Transverse colon (tissue), 4 donors: ENCODE measurements at places on chromosomes 5 and 9.

DNA sequence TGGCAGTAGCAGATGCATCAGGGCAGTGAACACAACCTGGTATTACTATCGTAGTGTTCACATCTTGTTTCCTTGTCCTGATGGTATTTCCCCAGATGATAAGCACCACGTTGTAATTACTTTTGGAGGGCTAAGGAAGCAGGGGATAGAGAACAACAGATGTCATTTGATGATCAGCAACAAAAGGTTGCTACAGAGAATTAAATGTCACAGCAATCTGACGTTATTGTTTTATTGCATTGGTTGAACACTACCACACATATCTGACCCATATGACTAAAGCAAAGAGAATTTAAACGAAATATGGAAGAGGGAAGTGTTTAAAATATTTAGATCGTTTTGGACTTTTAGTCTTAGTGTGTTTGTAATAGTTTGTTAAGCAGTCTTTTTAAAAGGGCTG lies 408.3 kb downstream of the SH3GL2 start:
- DNase-seq: no peak

GRCh38 chr9:86700629-86701028 lies 246.7 kb downstream of the GAS1 start:
- DNase-seq: peak; percentile 12

- no peak for DNase-seq
Measured at GRCh38 chr5:61738446-61738845, 406.4 kb downstream of the ZSWIM6 start.

GRCh38 chr5:174736777-174737176 lies 12.4 kb downstream of the MSX2 start:
- DNase-seq: no peak

- no peak for DNase-seq
Measured at GRCh38 chr5:137923856-137924255, 34.6 kb downstream of the PKD2L2 start.

DNA sequence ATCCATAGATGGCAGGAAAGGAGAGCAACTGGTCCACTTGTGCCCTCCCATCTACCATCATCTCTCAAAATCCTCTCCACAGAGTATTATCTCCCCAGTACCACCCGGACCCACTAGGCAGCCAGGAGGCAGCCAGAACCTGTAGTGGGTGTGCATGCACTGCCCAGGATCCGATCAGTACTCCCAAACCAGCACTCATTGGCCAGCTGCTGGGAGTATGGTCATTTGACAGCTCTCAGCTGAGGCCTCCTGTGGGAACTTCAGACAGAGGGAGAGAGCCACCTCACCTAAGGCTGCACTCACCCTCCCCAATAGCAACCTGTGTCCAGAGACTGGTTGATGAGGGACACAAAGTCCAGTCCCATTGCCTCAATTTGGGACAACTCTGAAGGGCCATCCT lies 286.0 kb downstream of the TRIM36 start:
- no peak for DNase-seq

DNA sequence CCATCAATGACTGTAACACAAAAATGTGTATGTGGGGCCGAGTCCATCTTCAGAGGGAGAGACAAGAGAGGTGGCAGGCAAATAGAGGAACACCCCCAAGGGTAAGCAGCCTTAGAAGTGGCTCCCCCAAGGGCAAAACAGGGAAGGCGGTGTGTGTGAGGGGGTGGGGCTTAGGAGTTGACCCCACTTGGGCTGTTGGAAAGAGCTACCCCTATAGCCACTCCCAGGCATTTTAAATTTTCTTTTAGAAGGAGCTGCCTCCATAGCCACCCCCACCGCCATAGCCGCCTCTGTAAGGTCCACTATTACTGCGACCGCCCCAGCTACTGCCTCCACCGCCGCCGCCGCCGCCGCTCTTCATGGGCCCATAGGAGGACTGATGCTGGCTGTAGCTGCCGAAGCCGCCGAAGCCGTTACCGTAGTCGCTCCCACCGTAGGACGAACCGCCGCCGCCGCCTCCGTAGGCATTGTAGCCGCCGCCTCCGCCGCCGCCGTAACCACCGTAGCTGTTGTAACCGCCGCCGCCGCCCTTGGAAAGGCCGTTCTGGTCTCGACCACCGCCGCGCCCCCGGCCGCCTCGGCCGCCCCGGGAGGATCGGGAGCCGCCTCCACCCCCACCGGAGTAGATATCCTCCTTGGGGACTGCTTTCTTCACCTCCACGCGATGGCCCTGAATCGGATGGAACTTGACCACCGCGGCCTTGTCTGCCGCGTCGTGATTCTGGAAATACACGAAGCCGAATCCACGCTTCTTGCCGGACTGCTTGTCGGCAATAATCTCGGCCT lies 1.1 kb downstream of the HNRNPA0 start:
- peak; percentile 48 for DNase-seq

GRCh38 chr9:113155911-113156588 lies 5.2 kb downstream of the SLC31A2 start:
- DNase-seq: peak; percentile 26

- DNase-seq: no peak
Measured at GRCh38 chr9:15501179-15501578, 9.6 kb downstream of the PSIP1 start.

GRCh38 chr9:77514886-77515711 lies 133.0 kb downstream of the GNA14 start:
- no peak for DNase-seq

DNA sequence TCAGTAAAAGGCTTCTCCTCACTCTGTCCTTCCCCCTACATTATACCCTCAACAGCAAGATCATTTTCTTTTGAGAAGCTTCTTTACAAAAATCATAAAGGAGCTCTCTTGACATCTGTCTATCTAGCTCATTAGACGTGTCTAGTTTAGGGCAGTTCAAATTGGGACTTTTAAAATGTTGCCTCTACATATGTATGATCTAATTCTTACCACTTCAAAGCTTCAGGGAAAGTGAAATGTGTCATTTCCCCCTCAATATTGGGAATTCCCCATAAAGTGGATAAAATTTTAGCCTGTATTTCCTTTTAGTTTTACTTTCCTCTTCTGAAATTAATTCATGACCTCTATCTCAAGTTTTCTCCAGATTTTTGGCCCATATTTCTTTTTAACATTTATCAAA lies 323.7 kb downstream of the ARRDC3 start:
- DNase-seq: no peak

DNA sequence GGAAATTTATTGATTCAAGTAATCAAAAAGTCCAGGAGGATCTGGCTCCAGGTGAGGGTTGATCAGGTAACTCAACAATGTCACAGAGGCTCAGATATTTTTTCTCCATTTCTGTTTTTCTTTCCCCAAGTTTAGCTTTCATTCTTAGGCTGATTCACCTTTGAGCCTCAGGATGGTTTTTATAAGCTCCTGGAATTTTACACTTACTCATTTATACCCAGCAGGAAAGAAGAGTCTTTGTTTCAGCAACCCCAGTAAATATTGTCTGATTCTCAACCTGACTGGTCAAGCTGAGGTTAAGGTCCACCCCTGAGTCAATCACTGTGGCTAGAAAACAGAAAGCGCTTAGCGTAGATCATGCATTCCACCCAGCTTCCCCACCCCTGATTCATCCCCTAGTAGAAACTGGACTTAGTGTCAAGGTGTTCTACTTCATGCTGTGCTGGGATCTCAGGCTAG lies 500.6 kb downstream of the KIF4B start:
- no peak for DNase-seq

GRCh38 chr9:109122726-109123621 lies 3.2 kb upstream of the TMEM245 start:
- no peak for DNase-seq

DNA sequence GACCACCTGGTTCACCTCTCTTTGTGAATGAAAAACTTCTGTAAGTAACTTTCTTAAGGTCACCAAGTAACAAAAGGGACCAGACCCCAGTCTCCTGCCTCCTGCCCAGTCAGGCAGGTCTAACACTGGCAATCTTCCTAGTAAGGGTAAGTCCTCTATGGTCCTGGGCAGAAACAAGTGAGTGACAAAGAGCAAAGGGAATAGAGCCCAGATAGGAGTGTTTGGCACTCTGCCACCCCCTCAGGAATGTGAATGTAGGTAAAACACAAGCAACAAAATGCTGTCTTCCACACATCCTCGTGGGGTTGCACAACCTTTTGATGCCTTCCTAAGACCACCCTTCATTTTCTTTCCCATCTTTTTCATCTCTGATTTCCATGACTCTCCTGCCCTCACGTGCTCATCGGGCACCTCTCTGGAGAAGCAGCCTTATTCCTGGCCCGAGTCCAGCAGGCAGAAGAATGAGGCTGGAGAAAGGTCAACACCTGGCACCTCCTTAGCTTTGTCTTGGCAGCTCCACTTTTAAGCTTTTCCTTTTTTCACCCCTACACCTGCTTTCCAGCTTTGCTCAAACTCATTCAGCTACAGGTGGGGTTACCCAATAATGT lies 90.2 kb upstream of the LHFPL2 start:
- DNase-seq: peak; percentile 40

GRCh38 chr5:83169571-83170337 lies 92.4 kb downstream of the XRCC4 start:
- DNase-seq: no peak

- no peak for DNase-seq
Measured at GRCh38 chr5:72138943-72139521, 31.8 kb downstream of the MAP1B start.

DNA sequence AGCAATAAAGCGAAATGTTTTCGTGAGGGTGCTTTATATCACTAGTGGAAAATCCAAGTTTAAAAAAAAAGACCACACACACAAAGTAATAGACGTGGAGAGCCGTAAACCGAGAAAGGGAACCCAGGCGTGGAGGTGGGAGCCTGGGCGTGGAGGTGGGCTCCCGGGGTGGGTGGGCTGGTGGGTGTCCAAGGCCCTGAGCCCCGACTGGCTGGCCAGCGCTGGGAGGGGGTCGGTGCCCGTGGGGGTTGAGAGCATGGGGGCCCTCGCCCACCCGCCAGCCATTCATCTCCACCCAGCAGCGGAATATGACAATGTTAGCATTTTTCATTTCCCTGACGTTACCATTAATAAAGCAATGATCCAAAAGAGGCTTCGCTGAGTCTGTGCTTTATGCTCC lies 135.0 kb downstream of the MVB12B start:
- DNase-seq: no peak

GRCh38 chr5:78592735-78593386 lies 55.7 kb downstream of the LHFPL2 start:
- no peak for DNase-seq

- DNase-seq: no peak
Measured at GRCh38 chr9:86901511-86901910, 45.8 kb downstream of the GAS1 start.

DNA sequence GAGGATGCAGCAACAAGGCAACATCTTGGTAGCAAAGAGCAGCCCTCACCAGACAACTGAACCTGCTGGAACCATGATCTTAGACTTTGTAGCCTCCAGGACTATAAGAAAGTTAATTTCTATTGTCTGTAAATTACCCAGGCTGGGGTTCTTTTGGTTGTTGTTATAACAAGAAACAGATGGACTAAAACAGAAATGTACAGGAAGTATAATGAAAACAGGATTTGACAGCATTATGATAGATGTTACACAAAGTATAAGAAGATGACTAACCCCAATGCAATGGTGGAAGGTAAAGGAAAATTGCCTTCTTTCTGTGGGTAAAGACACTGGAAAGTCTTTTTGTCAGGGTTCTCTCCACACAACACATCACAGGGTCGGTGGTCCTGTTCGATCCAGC lies 204.2 kb downstream of the SGCD start:
- DNase-seq: no peak

- DNase-seq: no peak
Measured at GRCh38 chr5:112434641-112435040, 15.6 kb upstream of the EPB41L4A start.

DNA sequence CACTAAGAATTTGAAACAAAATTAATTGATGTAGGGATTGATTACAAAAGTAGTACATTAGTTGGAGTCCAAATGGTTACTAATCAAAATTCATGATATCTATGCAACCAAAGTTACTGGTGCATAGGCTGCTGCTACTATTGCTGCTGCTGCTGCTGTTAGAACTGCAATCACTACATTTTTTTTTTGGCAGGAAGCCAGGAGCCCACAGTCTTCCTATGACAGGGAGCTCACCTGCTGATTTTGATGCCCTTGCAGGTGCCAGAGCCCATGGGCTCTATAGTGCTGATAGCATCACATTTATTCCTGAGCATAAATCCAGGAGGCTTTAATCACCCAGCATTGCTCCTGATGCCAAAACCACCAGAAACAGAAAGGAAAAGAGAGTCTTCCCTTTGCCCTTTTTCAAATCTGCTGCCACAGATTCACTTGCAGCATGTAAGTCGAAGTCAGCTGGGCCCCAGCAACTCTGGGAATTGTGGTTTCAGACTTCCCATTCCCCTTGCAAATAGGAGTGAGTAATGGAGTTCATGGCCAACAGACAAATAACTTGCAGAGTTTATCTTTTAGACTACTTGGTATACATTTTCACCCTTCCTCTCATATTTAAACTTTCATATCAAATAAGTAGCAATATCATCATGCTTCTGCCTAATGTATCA lies 17.6 kb downstream of the SLCO6A1 start:
- DNase-seq: no peak

DNA sequence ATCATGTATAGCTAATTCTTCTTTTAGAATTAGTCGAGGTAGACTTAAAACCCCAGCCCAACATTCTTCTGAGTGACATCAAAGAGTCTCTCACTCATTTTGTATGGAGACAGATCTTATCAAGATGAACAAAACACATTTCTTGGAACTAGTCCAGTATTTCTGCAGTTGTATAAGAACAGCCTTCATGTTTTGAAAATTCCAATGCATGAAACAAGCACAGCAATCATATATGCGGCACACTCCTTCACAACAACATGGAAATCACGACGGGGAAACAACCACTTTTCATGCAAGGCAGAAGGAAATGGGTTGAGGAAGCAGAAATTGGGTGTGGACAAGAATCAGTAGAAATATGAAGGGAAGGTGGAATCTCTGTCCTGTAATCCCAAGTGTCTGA lies 113.8 kb downstream of the PLK2 start:
- DNase-seq: no peak

GRCh38 chr5:76406673-76407072 lies 3.6 kb downstream of the IQGAP2 start:
- DNase-seq: no peak

GRCh38 chr9:110351009-110351467 lies 13.4 kb upstream of the TXNDC8 start:
- no peak for DNase-seq
